ENCODE measurements at places on chromosomes 12 and 14.
A peak's percentile ranks its signal among the peaks of the same experiment; 100 is the strongest.

GRCh38 chr12:103915306-103915705 lies 14.9 kb upstream of the HSP90B1 start:
- DNase-seq: no peak

DNA sequence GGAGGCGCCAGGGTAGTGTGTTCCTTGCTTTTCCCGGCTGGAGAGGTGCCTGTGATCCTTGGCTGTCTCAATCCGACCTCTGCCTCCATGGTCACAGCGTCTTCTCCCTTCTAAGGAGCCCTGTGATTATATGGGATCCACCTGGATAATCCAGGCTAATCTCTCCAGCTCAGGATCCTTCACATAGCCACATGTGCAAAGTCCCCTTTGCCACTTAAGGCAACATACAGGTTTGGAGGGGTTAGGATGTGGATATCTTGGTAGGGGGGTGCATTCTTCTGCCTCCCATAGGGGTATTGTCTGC lies 1.2 kb upstream of the HVCN1 start:
- no peak for DNase-seq

GRCh38 chr14:73188501-73188911 lies 48.8 kb upstream of the PAPLN start:
- no peak for DNase-seq

DNA sequence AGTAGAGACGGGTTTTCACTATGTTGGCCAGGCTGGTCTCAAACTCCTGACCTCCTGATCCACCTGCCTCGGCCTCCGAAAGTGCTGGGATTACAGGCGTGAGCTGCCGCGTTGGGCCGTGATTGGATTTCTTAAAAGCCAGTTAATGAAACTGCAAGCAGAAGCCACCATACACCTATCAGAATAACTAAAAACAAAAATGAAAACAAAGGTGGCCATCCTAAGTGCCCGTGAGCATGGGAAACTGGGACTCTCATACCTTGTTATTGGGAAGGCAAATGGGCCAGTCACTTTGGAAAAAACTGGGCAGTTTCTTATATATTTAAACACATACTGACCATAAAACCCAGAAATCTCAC lies 7.7 kb upstream of the TCTN1 start:
- DNase-seq: no peak

- DNase-seq: no peak
Observed at GRCh38 chr12:78244916-78245507, 414.3 kb downstream of the NAV3 start.

- no peak for DNase-seq
Observed at GRCh38 chr14:34164162-34164864, 213.4 kb upstream of the EGLN3 start.

DNA sequence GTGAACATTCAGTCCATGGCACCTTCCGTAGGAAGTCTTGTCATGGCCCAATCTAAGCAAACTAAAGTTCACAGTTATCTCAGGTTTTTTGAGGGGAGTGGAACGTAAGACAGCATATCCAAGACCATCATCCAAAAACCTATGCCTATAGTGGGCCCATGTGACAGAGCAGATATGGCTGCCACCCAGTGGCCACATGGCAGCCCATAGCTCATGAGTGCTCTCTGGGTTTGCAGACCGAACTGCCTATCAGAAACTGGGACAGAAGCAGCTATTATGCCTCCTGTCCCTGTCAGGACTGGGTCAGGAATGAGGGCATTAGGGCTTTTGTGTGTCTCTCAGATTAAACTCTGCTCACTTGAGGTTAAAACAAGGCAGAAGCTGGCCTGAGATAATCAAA lies 503.7 kb downstream of the NRXN3 start:
- DNase-seq: no peak

- no peak for DNase-seq
Observed at GRCh38 chr14:103286460-103286859, 47.6 kb upstream of the EIF5 start.

- no peak for DNase-seq
Observed at GRCh38 chr12:92290886-92291285, 145.2 kb upstream of the BTG1 start.

- no peak for DNase-seq
Observed at GRCh38 chr12:45343269-45344051, 127.6 kb downstream of the ANO6 start.

GRCh38 chr12:72025524-72025923 lies 86.9 kb downstream of the TPH2 start:
- DNase-seq: no peak

GRCh38 chr12:95796982-95797289 lies 6.4 kb upstream of the NTN4 start:
- DNase-seq: no peak

GRCh38 chr14:68050177-68050576 lies 230.6 kb downstream of the RAD51B start:
- DNase-seq: no peak

DNA sequence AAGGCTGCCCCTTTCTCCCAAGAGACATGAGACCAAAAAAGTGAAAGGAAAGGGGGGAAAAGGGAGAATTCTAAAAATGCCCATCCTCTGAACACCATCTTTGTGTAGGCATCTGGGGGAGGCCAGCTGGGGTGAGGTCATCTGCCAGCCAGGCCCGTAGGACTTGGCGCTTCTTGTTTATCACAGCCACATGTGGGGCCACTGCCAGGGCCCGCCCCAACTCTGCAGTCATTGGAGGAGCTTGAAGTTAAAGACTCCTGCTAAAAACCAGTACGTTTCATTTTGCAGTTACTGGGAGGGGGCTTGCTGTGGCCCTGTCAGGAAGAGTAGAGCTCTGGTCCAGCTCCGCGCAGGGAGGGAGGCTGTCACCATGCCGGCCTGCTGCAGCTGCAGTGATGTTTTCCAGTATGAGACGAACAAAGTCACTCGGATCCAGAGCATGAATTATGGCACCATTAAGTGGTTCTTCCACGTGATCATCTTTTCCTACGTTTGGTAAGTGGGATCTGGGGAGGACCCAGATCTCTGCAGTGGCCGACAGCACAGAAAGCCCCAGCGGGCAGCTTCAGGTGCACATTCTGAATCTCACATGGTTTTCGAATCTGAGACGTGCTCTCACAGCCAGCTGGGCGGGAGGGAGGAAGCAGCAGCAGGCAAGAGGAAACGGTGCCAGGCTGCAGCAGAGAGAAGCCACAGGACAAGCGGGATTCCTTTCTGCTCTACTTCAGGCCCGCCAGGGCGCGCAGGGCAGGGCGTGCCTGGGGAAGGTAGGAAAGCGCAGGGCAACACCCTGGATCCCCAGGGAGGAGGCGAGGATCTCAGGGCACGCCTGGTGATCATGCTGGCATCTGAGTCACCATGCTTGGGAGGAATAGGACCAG lies at the start of gene P2RX7:
Gene P2RX7, plus strand, starts transcription at position 276 of the 881 bp plus-strand sequence. Its CDS starts 95 bp downstream, at position 371.
- peak; percentile 69 for DNase-seq

DNA sequence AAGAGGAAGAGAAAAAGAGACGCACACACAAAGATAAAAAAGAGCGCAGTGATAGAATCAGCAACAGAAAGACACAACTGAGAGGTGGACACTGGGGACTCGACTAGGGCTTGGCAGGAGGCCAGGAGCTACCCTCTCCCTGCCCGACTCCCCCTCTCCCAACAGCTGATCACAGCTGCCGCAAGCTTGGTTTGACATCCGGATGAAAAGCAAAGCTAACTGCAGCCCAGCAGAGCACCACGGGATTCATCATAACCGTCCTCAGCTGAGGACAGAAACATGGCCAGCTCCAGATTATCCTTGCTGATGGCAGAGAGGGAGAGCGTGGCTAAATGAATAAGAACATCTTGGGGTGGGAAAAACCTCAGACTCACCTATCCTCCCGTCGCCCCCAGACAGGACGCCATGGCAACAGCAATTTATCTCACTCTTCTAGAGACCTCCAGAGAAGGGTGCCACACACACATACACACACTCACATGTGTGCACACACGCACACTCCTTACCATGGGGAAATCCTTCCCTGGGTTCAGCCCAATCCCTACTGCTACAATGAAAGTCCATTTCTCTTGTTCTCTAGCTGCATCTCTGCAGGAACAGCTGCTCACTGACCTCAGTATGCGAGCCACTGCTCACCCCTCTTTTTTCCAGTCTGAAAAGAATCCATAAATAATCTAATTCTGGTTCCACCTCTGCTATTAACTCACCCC lies 135.3 kb downstream of the NTF3 start:
- DNase-seq: no peak

DNA sequence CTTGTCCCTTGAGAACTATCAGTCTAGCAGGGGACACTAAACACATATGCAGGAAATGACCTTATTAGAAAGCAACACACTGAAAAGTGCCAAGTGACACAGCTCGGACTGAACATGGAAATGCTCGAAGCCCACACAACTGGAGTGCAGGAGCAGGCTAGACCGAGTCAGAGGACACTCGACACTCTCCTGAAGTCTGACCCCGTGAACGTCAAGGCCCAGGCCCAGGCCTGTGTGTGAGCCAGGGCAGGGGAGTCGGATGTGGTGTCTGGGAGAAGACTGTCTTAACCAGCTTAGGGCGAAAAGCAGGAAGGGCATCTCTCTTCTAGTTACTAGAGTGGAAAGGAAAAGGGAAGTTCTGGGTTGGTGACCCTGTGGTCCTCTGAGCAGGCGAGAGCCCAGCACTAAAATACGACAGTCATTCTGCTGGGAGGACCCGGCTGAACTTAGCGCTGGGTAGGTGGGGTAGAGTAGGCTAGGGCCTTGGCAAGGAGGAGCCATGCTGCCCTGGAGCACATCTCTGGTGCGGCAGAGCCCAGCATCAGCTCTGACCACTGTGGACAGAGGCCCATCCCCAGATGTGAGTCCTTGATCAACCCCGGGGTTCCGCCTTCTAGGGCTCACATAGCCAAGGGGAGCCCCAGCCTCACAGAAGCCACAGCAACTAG lies 93.0 kb downstream of the NTF3 start:
- no peak for DNase-seq

DNA sequence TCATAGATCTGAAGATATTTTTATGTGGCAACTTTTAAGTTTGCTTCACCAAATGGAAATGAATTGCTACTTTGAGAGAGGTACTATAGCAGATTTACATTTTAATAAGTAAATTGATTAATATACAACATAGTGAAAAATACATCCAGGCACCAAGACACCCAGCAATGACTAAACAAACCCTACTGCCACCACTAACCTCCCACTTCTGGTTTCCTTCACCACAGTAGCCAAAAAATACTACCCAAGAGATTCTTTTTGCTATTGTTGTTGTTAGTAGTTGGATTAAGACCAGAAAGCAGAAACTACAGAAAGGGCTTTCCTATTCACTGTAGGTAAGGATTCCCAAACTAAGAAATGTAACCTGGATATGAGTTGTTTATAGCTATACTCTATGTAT lies 54.1 kb downstream of the COCH start:
- peak; percentile 13 for DNase-seq

DNA sequence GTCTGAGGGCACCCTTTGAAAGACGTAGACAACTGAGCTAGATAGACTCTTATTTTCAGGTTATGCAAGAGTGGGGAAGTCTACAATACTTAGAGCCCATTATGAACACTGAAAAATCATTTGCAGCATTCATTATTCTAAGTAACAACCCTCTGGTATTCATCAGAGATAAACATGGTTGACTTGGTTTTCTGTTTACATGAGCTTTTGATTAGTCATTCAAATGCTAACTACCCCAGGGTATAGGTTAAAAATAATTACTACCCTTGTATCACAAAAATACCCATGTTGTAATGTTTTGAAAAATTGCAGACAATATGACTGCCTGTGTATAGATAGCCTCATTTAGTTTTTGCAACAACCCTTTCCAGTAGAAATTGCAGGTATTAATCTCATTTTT lies 78.5 kb downstream of the PPFIBP1 start:
- DNase-seq: no peak

DNA sequence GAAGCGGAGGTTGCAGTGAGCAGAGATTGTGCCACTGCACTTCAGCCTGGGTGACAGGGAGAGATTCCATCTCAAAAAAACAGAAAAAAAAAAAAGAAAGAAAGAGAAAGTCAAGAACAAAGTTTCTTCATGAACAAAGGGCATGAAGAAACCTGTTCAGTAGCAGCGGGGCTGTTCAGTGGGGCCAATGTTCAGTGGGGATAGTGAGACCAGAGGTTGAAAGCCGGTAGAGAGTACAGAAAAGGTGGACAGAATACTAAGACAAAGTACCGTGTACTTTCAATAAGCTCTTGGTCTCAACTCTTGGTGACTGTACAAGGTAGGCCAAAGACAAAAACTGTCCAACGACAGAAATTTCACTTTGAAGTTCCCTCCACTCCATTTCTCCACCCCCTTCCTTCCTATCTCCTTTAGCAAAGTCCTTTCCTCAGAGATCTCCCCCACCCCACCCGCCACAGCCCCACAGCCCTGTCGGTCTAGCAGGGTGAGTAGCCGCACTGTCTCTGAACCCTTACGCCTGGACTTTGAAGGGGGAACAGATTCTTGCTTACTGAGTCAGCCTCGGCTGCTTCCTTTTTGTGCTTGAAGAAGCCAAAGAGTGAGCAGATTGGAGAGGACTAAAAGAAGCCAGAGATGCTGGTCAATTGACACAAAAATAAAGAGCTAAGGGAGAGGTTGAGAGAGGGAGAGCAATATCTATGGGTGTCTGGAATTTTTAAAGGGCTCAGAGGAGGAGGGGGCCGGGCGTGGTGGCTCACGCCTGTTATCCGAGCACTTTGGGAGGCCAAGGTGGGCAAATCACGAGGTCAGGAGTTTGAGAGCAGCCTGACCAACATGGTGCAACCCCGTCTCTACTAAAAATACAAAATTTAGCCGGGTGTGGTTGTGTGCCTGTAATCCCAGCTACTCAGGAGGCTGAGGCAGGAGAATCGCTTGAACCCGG lies 44.2 kb upstream of the FOS start:
- DNase-seq: peak; percentile 93

GRCh38 chr12:50672158-50672557 lies 91.7 kb upstream of the ATF1 start:
- no peak for DNase-seq

GRCh38 chr14:79256380-79256779 lies 954.9 kb downstream of the DIO2 start:
- DNase-seq: peak; percentile 19

- peak; percentile 77 for DNase-seq
Observed at GRCh38 chr14:81464253-81465002, 64.3 kb upstream of the STON2 start.

GRCh38 chr14:95497561-95498011 lies 18.9 kb downstream of the SYNE3 start:
- no peak for DNase-seq

GRCh38 chr14:20934148-20934762 lies 21.0 kb upstream of the RNASE2 start:
- DNase-seq: peak; percentile 36

GRCh38 chr12:104721936-104722335 lies 236.2 kb downstream of the SLC41A2 start:
- no peak for DNase-seq

GRCh38 chr12:10058387-10058786 lies 27.9 kb downstream of the CLEC9A start:
- DNase-seq: no peak
